ENCODE measurements at places on chromosomes 3 and 15. TPM values are rescaled to one million over a fixed set of nuclear protein-coding genes. Genes with fewer than 3 reads are reported as not detected.

Gene WDR49
- 3.2 TPM for total RNA-seq

Gene GOLGA6B
- total RNA-seq, result not detected

GRCh38 chr3:60423556-60423955 is 827.7 kb downstream of the FHIT start:
- no peaks in the 10 kb centered on the region for H3K27me3 ChIP-seq
- H3K27ac ChIP-seq, result no peak overlapping the region
- no peaks in the 10 kb centered on the region for H3K36me3 ChIP-seq
- DNase-seq, result no peak
- no peaks in the 10 kb centered on the region for H3K4me1 ChIP-seq

- no peaks in the 10 kb centered on the region for H3K36me3 ChIP-seq
- DNase-seq, result no peak
- no peak overlapping the region for H3K27ac ChIP-seq
- H3K27me3 ChIP-seq, result no peaks in the 10 kb centered on the region
- no peak overlapping the region for H3K4me3 ChIP-seq
Measured at GRCh38 chr15:82656641-82657266, 9.6 kb upstream of the CPEB1 start.

- no peaks in the 10 kb centered on the region for H3K36me3 ChIP-seq
- H3K4me1 ChIP-seq, result 0 out of 2 replicates have a peak, but pooled peaks cover 2% of the 10 kb centered on the region
- no peaks in the 10 kb centered on the region for H3K27me3 ChIP-seq
Measured at GRCh38 chr3:104291437-104291851, 1075.3 kb upstream of the ALCAM start.

DNA sequence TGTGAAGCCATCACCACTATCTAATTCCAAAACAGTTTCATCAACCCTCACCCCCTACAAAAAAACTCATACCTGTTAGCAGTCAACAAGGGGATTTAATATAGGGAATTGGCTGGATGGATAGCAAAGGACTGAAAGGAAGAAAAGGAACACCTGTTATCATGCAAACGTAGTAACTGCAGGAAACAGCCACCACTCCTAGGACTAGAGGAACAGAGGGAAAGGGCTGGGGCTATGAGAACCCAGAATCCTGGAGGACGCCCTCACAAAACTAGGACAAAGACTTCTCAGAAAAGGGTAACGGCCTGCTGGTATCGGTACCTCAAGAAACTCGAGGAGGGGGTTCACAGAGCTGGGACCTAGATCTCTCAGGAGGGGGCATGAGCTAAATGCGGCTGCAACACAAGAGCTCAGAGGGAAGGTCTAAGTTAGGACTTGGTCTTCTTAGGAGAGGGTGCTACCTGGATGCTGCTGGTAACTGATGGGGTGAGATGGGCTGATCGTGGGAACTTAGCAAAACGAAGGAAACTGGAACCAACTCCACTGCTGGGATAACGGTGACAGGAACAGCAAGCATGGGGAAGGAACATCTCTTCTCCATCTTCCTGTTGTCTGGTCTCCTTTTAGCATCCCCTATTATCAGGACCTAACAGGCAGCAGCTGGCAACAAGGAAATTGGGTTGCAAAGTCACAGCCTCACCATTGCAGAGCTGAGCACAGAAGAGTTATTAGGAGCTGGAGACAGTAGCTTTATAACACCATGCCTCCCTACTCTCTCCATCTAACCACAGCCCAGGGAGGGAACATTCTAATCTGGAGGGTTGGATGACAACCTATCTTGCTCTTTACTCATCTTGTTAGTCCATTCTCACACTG is 147.7 kb downstream of the UACA start:
- H3K36me3 ChIP-seq, result no peaks in the 10 kb centered on the region
- no peak overlapping the region for H3K4me3 ChIP-seq
- H3K4me1 ChIP-seq, result peaks cover 1% of the 10 kb centered on the region
- DNase-seq, result no peak
- H3K27ac ChIP-seq, result no peak overlapping the region
- H3K27me3 ChIP-seq, result no peaks in the 10 kb centered on the region

DNA sequence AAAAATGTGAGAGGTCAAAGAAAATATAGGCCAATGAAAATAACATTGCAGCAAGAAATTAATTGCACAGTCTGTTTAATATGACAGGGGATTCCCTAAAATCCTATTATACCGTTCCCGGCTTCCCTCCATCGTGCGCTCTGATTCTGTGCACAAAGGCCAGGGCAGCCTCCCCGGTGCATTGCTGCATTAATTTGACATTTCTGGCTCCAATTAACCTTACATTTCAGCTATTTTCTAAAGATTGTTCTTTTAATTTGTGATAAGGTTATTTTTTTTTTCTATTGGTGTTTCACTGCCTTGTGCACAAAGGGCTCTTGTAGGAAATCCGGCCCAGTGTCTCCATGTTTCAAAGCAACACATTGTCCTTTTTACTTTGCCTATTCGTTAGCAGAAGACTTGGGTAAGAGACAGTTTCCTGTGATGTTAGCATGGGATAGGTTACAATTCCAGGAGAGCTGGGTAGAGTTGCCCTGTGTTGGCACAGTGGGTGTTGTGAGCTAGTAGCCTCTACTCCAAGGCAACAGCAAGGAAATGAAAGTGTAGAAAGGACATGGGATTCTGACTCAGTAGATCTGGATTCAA is 257.3 kb upstream of the IGF1R start:
- H3K27me3 ChIP-seq, result no peaks in the 10 kb centered on the region
- H3K4me3 ChIP-seq, result no peak overlapping the region
- no peak overlapping the region for H3K27ac ChIP-seq
- no peaks in the 10 kb centered on the region for H3K36me3 ChIP-seq

Gene GLDN
- total RNA-seq, result 0.50 TPM

GRCh38 chr15:53910852-53911251 is 67.4 kb upstream of the UNC13C start:
- no peaks in the 10 kb centered on the region for H3K36me3 ChIP-seq
- H3K4me3 ChIP-seq, result no peak overlapping the region
- DNase-seq, result no peak
- no peaks in the 10 kb centered on the region for H3K27me3 ChIP-seq
- H3K4me1 ChIP-seq, result no peaks in the 10 kb centered on the region

GRCh38 chr15:27538325-27538724 is 560.8 kb downstream of the OCA2 start:
- DNase-seq, result no peak
- H3K36me3 ChIP-seq, result no peaks in the 10 kb centered on the region
- no peaks in the 10 kb centered on the region for H3K27me3 ChIP-seq
- H3K27ac ChIP-seq, result no peak overlapping the region

DNA sequence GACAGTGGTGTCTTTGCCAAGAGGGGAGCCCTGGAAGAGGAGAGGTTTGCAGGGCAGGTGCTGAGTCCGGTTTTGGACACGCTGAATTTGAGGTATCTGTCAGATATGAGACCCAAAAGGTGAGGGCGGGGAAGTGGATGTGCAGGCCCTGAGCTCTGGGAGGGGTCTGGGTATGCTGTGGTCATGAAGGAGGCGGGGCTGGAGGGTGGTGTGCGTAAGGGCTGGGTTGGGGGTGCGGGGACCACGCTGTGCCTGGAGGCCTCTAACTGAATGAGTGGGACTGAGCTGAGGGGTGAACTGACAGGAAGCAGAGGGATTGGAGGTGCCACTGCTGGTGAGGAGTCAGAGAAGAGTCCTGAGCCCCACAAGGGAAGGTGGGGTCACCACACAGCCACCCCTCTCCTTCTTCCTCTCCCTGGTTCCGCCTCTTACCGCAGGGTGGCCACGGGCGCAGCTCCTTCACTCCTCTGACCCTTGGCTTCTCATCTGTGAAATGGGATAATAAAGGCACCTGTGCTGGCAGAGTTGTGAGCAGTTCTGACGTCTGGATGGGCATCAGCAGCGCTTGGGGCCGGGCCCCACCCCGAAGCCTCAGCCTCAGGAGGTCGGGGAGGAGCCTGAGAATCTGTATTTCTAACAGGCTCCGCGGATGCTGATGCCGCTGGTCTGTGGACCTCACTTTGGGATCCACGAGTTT is 28.8 kb downstream of the PSTPIP1 start:
- H3K4me1 ChIP-seq, result peaks cover 4% of the 10 kb centered on the region
- no peak overlapping the region for H3K4me3 ChIP-seq
- no peaks in the 10 kb centered on the region for H3K36me3 ChIP-seq
- H3K27ac ChIP-seq, result no peak overlapping the region

Gene MORC1
- total RNA-seq, result not detected

Gene LMOD3
- not detected for total RNA-seq

- no peak overlapping the region for H3K27ac ChIP-seq
- no peaks in the 10 kb centered on the region for H3K4me1 ChIP-seq
- H3K27me3 ChIP-seq, result no peaks in the 10 kb centered on the region
- H3K4me3 ChIP-seq, result no peak overlapping the region
- H3K36me3 ChIP-seq, result peaks cover 7% of the 10 kb centered on the region
Measured at GRCh38 chr15:44584162-44584749, 47.3 kb downstream of the EIF3J start.

DNA sequence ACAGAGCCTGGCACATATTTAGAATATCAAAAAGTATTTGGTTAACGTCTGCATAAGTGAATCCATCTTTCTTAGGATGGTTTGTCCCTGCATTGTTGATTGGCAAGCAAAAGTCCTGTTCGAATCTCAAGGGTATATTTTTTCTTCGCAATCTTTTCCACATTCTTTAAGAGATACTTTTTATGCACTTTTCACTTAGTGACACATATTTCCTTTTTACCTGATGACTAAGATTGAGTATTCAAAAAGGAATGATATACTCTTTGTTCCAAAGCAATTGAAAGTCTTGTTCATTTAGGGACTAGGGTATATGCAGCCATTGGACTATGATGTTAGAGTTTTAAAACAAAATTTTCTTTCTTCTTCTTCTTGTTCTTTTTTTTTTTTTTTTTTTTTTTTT is 349.9 kb downstream of the NLGN1 start:
- H3K4me1 ChIP-seq, result peaks cover 3% of the 10 kb centered on the region
- peaks cover 1% of the 10 kb centered on the region for H3K27me3 ChIP-seq
- no peaks in the 10 kb centered on the region for H3K36me3 ChIP-seq
- DNase-seq, result no peak

Gene IREB2
- total RNA-seq, result 103 TPM

DNA sequence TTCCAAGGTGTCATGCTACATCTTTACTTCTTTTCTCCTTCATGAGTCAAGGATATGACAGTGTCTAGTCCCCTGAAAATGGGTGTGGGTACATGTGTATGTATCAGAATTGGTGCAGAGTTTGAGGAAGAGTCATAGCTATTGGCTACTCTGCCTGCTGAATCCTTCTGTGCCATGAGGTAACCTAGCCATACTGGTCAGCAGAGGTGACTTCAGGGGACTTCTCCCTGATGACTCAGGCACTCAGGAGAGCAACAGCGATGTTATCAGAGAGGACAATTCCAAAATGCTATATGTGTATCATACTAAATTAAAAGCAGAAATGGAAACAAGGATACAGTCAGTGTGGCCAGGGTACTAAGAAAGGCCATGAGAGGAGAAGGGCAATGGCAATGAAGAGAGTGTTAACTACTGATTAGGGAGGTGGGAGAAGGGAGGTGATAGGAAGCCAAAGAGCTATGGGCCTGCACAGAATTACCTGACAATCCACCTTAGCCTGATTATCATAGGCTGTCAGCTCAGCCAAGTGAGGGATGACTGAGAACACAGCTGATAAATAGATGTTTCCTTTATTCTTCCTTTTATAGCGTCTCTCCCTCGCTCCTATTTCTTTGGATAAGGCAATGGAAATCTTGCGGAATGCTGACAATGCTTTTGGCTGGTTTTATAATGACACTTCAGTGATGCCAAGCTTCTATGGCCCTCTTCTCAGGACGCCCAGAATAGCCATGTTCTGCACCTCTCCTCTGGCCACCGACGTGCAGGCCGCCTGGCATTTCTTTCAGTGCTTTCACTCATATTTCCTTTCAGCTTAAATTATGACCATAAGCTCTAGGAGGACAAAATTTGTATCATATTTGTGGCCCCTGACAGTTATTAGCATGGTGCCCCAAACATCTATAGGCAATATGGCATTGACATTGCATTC is 90.6 kb downstream of the FGF12 start:
- H3K27me3 ChIP-seq, result no peaks in the 10 kb centered on the region
- H3K36me3 ChIP-seq, result no peaks in the 10 kb centered on the region
- H3K4me1 ChIP-seq, result no peaks in the 10 kb centered on the region
- no peak for DNase-seq

Gene STX19
- not detected for total RNA-seq

- H3K36me3 ChIP-seq, result no peaks in the 10 kb centered on the region
- H3K27me3 ChIP-seq, result no peaks in the 10 kb centered on the region
- no peak for DNase-seq
- no peak overlapping the region for H3K4me3 ChIP-seq
- H3K4me1 ChIP-seq, result no peaks in the 10 kb centered on the region
- no peak overlapping the region for H3K27ac ChIP-seq
Measured at GRCh38 chr3:17755836-17756235, 13.4 kb upstream of the TBC1D5 start.

GRCh38 chr15:64045101-64045435 is 1.2 kb downstream of the DAPK2 start:
- no peak overlapping the region for H3K4me3 ChIP-seq
- H3K4me1 ChIP-seq, result peaks cover 2% of the 10 kb centered on the region
- peaks cover 29% of the 10 kb centered on the region for H3K27me3 ChIP-seq
- H3K36me3 ChIP-seq, result no peaks in the 10 kb centered on the region
- no peak for DNase-seq

Gene COPS2
- total RNA-seq, result 85.1 TPM

Gene MINAR1
- total RNA-seq, result 0.67 TPM

- peaks cover 2% of the 10 kb centered on the region for H3K4me1 ChIP-seq
- no peak for DNase-seq
- H3K36me3 ChIP-seq, result peaks cover 24% of the 10 kb centered on the region
- no peak overlapping the region for H3K4me3 ChIP-seq
- H3K27ac ChIP-seq, result no peak overlapping the region
- no peaks in the 10 kb centered on the region for H3K27me3 ChIP-seq
Measured at GRCh38 chr3:58419780-58420507, 13.7 kb downstream of the PDHB start.

Gene RABL3
- total RNA-seq, result 18.5 TPM

Gene CMTM7
- total RNA-seq, result 30.6 TPM

Gene GASK1A
- total RNA-seq, result 7.9 TPM

Gene SH2D7
- not detected for total RNA-seq

- DNase-seq, result no peak
- H3K4me1 ChIP-seq, result no peaks in the 10 kb centered on the region
- peaks cover 4% of the 10 kb centered on the region for H3K36me3 ChIP-seq
- no peaks in the 10 kb centered on the region for H3K27me3 ChIP-seq
- H3K4me3 ChIP-seq, result no peak overlapping the region
Measured at GRCh38 chr3:15647611-15648167, 46.1 kb downstream of the BTD start.

DNA sequence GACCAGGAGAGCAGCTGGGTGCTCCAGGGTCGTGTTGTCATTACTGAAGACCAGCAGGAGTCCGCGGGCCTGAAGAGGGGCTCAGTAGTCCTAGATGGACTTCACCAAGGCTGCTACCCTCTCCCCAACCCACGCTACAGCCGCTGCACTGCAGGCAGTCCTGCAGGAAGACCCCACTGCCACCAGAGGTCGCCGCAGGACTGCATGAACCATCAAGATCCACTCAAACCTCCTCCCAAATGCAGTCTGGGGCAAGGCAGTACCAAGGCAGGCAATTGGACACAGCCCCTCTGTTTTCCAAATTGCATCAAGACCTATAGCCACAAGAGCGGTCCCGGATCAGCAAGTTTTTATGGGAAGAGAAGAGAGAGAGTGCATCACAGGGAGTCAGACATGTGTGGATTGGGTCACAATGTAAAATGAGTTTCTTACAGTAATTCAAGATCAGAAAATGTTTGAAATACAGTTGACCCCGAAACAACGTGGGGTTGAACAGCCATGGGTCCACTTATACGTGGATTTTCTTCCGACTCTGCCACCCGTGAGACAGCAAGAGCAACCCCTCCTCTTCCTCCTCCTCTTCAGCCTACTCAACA is 46.7 kb downstream of the DZIP1L start:
- 0 out of 2 replicates have a peak, but pooled peaks cover 2% of the 10 kb centered on the region for H3K4me1 ChIP-seq
- peaks cover 9% of the 10 kb centered on the region for H3K36me3 ChIP-seq
- DNase-seq, result peak; percentile 64
- no peak overlapping the region for H3K4me3 ChIP-seq
- H3K27ac ChIP-seq, result no peak overlapping the region

Gene TNK2
- 33.9 TPM for total RNA-seq
